H54 (cell line): ENCODE measurements at places on chromosomes 5 and 9.
A peak's percentile ranks its signal among the peaks of the same experiment; 100 is the strongest.

- peak; percentile 96 for DNase-seq
Observed at GRCh38 chr9:99105152-99106043, 485 bp downstream of the TGFBR1 start.

GRCh38 chr5:124402144-124402581 lies 344.3 kb downstream of the ZNF608 start:
- no peak for DNase-seq

DNA sequence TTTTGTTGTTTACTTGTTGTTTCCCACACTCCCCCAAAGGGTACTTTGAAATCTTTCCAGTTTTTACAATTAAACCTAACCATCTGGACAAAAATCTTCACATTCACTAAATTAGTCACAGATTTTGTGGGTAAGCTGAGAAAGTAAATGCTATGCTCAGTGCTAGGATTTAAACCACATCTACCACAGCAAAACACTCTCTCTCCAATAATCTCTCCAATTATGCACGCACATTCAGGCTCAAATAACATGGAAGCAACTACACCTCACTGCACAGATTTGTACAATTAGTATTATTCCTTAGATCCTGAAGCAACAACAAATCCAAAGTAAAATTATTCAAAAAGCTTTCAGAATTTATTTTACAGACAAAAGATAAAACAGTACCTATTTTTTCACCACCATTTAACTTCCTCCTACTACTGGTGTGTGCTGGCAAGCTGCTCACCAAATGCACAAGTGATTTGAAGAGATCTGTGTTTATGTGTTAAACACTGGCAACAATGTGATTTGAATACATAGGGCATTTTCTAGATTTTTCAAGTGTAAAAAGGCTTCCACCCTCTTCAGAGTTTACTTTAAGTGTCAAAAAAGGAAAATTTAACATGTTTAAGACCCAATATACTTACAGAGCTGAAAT lies 16.6 kb downstream of the ZNF608 start:
- no peak for DNase-seq

GRCh38 chr9:137639303-137640051 lies 20.7 kb downstream of the EHMT1 start:
- DNase-seq = no peak

- no peak for DNase-seq
Observed at GRCh38 chr5:26955161-26955560, 83.2 kb downstream of the CDH9 start.

- DNase-seq = no peak
Observed at GRCh38 chr9:117656002-117656401, 48.2 kb upstream of the TLR4 start.

GRCh38 chr9:75927356-75927755 lies 36.9 kb downstream of the PCSK5 start:
- DNase-seq = no peak

GRCh38 chr9:77563174-77563573 lies 84.9 kb downstream of the GNA14 start:
- DNase-seq = no peak

GRCh38 chr5:149915392-149916260 lies 29.0 kb downstream of the PDE6A start:
- no peak for DNase-seq

DNA sequence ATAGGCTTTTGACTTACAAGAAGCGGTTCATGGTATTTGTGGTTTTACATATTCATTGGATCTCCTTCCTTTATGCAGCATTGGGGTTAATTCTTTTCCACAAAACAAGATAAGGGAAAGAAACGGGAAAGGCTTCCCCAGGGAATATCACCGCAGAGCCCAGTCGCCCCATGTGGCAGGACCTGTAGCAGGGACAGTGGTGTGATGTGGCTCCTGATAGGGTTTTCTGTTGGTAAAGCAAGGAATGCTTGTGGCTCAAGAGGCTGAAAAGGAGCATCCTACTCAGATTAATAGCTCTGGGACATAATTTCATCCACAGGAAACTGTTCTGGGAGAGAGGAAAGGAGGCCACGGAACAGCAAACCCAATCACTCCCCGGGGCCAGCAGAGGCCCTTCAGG lies 699.9 kb downstream of the MTRR start:
- DNase-seq = no peak

DNA sequence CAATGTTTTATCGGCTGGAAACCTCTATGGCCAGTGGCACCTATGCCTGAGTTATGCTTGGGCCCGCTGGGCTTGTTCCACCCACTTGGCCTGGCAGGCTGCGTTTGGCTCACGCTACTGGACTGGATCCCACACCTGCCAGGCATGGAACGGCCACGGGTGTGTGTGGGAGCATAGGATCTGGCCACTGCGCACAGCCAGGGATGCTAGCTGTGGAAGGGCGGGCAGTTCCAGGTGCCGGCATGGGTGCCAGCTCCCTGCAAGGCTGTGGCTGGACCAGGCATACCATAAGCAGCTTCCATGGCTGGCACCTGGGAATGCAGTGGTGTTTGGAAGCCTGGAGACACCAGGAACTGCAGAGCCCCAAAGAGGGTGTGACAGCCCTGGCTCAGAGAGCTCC lies 1063.9 kb upstream of the ACO1 start:
- no peak for DNase-seq

DNA sequence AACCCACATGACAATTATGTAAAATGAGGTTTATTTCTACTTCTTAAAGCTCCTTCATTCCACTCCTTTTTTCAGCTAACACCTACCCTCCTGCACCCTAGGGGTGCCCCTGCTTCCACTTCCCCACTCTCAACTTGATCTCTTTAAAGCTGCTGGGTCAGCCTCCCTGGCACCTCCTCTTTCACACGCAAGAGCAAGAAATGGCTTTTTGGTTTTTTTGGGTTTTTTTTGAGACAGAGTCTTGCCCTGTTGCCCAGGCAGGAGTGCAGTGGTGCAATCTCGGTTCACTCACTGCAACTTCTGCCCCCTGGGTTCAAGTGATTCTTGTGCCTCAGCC lies 64.4 kb downstream of the SUSD1 start:
- no peak for DNase-seq
